MG63 (cell line): ENCODE measurements at places on chromosomes 5 and 9.

- DNase-seq = peak; percentile 61
These were observed 81.9 kb downstream of the RMI1 start for GRCh38 chr9:84062538-84062937.

DNA sequence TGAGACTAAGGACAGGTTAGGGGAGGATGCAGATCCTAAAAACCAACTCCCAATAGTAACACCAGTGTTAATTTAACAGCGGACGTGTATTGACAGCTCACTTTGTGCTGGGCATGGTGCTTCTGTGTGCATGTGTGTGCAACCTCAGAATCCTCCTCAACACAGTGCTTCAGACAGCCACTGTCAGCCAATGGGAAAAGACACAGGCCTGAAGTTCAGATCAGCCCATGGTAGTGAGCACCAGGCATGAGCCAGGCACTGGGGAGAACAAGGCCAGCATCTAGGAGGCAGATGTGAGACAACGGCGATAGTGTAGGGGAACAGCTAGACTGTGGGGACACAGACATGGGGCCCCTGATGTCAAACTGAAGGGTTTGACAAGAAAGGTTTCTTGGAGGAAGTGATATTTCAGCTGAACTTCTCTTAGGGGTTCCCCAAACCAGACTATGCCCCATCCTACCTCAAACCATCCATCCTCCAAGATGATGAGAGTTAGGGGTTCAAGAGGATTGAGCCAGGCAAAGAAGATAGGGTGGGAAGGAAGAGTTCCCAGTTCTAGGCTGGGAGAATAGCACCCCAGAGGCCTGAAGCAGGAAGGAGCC lies 71.5 kb upstream of the PSD2 start:
- DNase-seq = no peak

DNA sequence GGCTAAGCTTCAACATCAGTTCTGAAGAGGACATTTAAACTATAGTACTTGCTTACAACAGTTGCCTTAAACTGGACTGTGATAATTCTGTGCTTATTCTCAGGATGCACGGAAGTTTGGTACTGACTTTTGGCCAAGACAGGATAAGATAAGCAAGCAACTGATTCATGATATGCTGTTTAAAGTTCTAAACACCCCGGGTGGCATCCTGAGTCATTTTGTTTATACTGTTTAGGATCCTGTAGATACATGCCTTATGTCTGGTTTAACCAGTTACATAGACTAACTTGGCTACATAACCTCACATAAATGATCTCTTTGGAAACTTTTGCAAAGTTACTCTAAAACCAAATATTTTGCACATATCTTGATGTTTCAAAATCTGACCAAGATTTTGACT lies 95.9 kb downstream of the CDH9 start:
- peak; percentile 50 for DNase-seq

GRCh38 chr9:107992271-107992670 lies 502.7 kb upstream of the KLF4 start:
- no peak for DNase-seq

DNA sequence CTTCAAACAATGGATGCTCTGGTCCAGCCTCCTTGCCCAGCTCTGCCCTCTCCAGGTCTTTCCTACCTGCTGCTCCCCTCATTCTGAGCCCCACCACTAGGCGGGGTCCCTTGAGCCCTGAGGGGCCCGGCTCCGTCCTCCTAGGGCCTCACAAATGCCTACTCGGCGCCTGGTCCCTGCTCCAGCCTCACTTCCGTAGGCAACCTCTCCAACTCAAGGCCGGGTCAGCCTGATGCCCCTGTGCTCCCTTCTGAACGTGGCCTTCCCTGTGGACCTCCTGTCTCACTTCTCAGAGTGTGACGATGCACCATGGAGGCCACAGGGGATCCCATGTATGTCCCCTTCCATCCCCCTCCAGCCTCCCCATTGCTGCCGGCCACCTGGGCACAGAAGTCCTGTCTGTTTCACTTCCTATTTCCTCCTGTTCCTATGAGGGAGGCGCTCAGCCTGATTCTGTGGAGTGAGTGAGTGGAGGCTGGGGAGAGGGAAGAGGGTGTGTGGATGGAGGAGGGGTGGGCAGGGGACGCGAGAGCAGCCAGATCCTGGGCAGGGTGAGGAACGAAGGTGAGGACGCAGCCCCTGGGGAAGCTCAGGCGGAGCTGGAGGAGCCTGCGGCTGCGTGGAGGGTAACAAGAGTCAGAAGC lies 127.2 kb upstream of the FAM120A start:
- DNase-seq = no peak

- no peak for DNase-seq
These were observed 66.5 kb downstream of the PRDM6 start for GRCh38 chr5:123155446-123155960.

- no peak for DNase-seq
These were observed 42.7 kb downstream of the ACER2 start for GRCh38 chr9:19451240-19452087.

- DNase-seq = peak; percentile 34
These were observed at the start of gene TOR4A for GRCh38 chr9:137277329-137278041. TSS of gene TOR4A (plus strand) at chr9:137277726. CDS start at chr9:137278690, 964 bp downstream.

DNA sequence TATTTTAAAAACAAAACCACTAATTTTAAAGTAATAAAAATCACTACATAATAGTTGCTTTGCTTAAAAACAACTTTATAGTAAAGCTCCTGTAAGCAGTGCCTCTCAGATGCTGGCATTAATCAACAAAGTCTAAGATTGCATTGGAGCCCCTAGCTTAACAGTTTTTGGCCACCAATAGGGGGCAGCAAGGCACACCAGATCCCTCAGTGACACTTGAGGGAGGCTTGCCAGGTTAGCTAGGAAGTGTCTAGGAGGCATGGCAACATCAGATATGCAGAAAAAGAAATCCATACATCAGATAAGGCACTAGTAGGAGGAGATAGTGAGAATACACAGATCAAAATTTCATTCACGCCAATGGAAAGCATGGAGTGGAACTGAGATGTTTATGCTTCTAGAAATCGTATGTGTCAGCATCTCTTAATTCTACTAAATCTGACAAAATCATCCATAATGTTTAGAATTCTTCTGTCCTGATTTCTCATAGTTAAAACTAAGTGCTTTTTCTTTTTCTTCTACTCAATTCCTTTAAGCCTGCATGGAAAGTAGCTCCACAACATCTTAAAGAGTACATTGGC lies 73.6 kb upstream of the PAM start:
- peak; percentile 75 for DNase-seq

- DNase-seq = peak; percentile 38
These were observed 494 bp downstream of the CERT1 start for GRCh38 chr5:75510836-75511434.
